KG1 (cell line): ENCODE measurements at places on chromosomes 7 and 10.

- no peak for DNase-seq
These were observed 51.1 kb upstream of the CHST15 start for GRCh38 chr10:124144536-124144935.

GRCh38 chr10:24901686-24902399 lies 50.6 kb downstream of the PRTFDC1 start:
- DNase-seq = no peak

GRCh38 chr10:108069096-108069495 lies 904.6 kb upstream of the SORCS1 start:
- no peak for DNase-seq

DNA sequence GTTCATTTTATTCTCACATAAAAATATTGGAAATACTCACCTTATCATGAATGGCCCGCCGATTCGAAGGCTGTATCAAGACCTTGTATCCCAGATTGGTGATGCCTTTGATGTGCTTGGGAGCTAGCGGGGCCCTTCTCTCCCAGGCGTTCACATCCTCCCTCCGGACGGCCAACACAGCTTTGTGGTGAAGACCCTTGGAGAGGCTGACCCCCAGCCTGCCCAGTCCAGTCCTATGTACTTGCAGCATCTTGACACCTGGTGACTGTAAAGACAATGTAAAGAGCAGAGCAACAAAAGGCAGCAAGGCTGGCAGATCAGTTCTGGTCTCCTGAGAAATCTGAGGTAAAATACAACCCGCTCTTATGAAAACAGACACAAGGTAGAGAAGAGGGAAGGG lies 10.6 kb downstream of the AASS start:
- no peak for DNase-seq

DNA sequence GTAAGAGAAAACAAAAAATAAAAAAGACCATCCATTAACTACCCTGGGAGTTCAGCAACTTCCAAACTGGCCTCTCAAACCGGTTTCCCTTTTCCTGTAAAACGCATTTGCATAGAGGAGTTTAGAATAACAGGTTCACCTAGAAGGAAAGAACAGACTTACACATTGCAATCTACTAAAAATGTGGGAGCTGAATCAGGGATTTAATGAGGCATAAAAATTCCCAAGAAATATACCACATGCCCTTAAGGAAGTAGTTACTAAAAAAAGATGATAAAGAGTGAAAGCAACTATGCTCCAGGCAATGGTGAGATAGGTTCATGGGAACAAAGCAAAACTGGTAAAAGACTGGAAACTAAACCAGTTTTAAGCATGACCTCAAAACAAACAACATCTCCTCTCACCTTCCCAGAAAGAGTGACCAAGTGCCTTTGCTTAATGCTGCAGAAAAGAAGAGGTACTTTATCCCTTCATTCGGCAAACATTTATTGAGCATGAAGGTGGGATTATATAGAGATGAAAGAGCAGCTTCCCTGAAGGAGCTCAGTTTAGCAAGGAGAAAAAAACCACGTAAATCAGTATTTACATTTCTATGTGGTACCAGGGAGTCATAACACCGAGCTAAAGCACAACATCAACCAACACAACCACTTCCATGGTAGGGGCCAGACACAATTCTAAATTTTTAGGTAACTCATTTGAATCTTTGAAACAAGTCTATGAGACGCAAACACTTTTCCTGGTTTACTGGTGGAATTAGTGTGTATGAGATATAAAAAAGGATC lies 152.8 kb downstream of the SGMS1 start:
- DNase-seq = no peak

DNA sequence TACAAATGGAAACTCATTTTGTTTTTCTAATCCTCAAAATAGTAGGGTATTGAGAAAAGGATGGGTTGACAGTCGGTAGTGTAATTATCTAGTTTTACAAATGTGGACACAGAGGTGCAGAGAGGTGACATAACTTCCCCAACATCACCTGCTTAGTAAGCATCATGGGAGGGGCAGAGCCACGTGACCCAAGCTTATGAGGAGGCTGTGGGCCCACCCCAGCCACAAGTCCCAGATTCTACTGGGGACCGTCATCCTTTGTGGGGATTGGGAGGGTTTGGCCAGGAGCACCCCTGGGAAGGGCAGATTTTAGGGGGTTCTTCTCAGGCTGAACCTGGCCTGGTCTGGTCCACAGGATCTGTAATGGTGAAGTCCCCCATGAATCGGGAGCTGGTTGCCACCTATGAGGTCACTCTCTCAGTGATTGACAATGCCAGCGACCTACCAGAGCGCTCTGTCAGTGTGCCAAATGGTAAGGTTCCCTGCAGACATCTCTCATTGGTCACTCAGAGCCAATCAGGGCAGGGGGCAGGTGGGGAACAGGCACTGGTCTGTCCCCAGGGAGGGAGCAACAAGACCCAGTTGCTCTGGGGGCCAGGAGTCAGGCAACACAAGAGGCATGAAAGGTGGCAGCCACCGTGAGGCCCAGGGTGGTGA lies 23.6 kb upstream of the VSIR start:
- DNase-seq = no peak

GRCh38 chr7:112784603-112785002 lies 5.6 kb downstream of the TMEM168 start:
- no peak for DNase-seq

DNA sequence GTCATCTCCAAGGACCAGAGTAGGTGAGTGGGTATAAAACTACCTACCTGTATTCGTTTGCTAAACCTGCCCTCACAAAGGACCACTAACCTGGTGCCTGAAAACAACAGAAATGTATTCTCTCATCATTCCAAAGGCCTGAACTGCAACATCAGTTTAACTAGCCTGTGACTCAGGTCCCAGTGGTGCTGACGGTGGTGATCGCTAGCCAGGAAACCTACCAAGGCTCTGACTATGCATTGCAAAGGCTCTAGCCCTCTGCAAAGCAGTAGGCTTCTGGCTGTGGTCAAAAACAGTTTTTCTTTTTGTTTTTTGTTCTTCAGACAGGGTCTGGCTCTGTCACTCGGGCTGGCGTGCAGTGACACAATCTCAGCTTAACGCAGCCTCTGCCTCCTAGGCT lies 107.5 kb downstream of the NPTX2 start:
- DNase-seq = no peak

DNA sequence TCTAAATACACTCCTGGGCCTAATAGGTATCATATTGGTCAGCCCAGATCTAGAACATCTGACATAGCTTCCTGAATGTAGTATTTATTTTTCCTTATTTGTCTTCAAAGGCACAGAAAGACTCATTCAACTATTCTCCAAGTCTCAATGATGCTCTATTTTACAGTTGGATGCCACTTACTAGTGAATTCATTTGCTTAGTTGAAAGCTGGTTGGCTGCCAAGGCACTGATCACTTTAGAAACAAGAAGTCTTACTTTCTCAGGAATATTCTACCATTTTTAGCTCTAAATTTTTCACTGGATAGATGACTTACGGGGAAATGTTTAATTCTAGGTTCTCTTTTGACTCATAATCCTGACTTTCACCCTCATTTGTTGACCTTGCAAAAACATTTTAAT lies 863.4 kb downstream of the SORCS1 start:
- no peak for DNase-seq

- DNase-seq = no peak
These were observed 21.6 kb upstream of the RPEL1 start for GRCh38 chr10:103224133-103224532.

DNA sequence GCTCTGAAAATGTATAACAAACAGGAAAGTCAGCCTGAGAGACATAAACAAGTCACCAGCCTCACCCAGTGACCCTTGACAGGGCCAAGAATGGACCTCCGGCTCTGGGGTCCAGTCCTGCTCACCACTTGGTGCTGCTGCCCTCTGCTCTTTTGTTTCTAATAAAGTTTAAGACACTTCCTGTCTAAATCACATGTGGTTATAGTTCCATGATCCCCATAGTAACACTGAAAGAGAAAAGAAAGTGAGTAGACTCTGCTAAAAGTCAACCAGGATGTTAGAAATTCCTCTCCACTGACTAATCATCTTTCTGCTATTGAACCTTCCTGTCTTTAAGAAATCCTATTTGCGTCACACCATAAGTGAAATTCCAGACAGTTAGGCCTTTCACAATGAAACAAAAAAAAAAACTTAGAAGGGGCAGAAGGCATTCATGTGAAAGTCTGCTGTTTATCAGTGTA lies 179.2 kb upstream of the BET1 start:
- DNase-seq = no peak

GRCh38 chr10:114684084-114684821 lies 26.2 kb upstream of the ABLIM1 start:
- no peak for DNase-seq

DNA sequence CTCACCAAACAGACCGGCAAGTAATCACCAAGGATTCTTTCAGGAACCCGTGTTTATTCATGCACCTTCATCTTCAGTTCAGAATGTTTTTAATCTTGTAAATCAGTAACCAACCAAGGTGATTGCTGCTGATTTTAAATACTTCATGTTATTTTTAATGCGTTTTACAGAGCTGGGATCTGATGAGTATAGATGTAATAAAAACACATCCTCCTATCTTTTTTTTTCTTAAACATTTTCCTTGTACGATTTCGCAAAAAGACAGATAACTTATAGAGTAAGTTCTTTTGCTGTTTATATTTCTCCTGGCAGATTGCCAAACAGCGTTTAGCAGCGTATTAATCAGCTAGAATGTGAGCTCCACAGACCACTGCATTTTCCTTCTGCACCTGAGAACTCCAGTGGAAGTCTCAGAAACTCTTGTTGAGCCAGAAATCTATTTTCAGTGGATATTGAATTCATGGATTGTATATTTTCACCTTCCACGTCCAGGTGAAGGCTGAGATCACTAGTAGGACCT lies 397.8 kb upstream of the NRP1 start:
- no peak for DNase-seq
